ENCODE measurements at places on chromosomes 5 and 9.

- DNase-seq = no peak
Measured at GRCh38 chr9:94568250-94568889, 13.5 kb downstream of the PCAT7 start.

GRCh38 chr9:104895572-104895971 is 32.4 kb downstream of the ABCA1 start:
- DNase-seq = no peak

DNA sequence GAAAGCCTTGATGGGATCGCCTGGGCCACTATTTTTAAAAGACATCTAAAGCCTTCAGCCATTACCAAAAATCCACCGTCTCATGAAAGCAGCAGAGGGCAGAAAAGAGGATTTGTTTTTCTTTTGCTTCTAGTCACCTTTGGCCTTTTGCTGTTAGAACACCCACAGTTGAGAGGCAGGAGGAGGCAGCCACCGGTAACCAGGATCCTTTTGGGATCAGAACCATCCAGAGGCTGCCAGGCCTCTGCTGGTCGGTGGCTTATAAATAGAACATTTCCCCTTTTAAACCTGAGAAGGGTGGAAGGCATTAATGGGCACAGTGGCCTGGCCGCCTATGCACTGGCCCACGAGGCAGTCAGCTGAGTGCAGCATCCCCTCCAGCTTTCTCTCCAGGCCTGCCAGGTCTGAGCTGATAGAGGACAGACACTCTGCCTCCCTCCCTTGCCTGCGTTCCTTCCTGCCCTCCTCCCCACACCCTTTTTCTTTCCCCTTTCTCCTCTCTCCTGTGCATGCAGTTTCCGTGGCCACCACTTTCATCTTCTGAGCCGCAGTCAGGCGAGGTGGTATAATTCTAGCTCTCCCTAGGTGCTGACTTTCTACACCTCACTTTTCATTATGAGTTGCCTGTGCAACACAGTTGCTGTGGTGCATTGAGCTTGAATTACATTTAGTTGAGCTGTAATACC is 253.4 kb downstream of the ARHGAP26 start:
- DNase-seq = no peak

DNA sequence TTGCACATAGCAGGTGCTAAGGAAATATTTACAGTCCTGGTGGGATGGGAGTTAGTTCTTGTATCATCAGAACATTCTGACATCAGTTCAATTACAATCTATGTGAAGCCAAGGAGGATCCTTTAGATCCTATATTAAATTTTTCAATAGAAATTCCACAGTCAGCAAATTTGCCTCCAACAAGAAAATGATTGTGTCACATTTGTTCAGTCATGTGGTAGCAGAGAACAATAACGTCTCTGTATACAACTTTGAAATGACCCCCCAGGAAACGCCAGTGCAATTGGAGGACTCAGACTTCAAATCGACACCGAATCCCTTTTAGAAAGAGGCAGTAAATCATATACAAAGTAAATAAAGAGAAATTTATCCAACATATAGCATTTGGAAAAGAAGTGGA is 392.1 kb downstream of the DTWD2 start:
- no peak for DNase-seq

DNA sequence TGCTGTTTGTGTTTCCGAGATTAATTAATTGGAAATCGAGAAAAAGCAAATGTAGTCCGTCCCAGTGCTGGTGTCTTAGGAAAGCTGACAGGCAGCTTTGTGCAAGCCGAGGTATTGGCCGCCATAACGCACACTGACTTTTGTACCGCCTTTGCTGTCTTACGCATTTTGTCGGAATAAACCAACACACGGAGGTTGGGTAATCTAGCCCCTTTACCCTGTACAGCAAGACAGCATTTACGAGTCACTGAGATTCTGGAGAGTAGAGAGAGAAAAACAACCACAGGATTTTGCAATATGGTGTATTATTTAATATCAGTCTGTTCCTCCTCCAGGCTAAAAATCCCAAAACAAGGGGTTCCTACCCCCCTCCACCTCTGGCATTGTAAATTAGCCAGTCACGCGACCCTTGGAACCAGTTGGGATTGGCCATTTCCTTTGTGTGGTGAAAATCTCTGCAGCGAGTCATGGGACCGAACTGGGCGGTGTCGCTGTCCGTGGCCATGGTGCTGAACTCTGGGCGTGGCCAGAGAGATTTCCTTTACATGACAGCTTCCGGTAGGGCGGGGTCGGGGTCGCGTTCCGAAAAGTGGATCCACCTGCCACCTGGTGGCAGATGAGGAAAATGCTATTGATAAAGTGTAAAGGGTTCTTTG is 10.3 kb upstream of the PCDHB1 start:
- DNase-seq = peak; percentile 64

GRCh38 chr5:2190549-2190948 is 307.8 kb upstream of the IRX4 start:
- no peak for DNase-seq

GRCh38 chr9:133856798-133857197 is 118.6 kb upstream of the SARDH start:
- DNase-seq = no peak

All from CD4-positive, alpha-beta T cell treated with Interleukin-4 for 1 hour (primary cell).